ENCODE measurements at places on chromosomes 3 and 15. TPM values are rescaled to one million over a fixed set of nuclear protein-coding genes. Genes with fewer than 3 reads are reported as not detected.

- no peak for DNase-seq
Observed at GRCh38 chr3:140456974-140457373, 220.9 kb upstream of the TRIM42 start.

The GALNT15 gene
- total RNA-seq, result not detected

- no peak for DNase-seq
Observed at GRCh38 chr3:113828600-113828999, 10.0 kb upstream of the GRAMD1C start.

GRCh38 chr15:91886878-91887277, 33.4 kb downstream of the SLCO3A1 start:
- DNase-seq, result no peak

The SYNPR gene
- total RNA-seq, result not detected

The SERINC4 gene
- not detected for total RNA-seq

DNA sequence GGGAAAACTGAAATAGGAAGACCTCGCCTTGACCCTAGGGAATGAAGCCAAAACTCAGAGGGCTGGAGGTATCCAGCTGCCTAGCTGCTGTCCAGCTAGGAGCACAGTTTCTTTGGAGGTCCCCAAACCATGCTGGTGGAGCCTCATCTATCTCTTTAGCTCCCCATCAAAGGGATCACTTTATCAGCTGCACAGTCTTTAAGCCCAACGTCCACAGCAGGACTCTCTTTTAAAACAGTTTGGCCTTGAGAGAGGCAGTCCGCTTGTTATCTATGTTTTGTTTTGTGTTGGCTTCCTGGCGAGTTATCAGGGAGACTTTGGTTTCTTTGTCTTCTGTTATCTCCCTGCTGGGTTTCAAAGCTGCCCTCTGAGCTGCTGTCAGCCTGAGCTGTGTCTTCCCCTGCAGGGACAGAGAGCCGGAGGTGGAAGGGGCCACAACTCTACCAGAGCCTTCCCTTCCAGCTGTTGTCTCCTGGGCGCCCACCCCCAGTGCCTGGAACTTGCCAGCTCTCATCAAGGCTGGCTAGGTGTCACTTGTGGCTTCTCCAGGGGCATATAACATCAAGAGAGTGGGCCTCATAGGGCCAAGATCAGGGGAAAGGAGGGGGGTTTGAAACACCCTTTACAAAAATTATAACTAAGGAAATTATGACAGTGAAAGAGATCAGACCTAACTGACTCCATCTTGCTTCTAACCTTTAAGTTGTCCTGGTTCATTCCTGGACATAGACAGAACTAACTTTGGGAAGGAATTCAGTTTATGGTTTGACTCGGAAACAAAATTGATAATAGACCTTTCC, 61.4 kb upstream of the C15orf39 start:
- no peak for DNase-seq

GRCh38 chr3:127264292-127264691, 23.6 kb downstream of the PRR20G start:
- peak; percentile 64 for DNase-seq

DNA sequence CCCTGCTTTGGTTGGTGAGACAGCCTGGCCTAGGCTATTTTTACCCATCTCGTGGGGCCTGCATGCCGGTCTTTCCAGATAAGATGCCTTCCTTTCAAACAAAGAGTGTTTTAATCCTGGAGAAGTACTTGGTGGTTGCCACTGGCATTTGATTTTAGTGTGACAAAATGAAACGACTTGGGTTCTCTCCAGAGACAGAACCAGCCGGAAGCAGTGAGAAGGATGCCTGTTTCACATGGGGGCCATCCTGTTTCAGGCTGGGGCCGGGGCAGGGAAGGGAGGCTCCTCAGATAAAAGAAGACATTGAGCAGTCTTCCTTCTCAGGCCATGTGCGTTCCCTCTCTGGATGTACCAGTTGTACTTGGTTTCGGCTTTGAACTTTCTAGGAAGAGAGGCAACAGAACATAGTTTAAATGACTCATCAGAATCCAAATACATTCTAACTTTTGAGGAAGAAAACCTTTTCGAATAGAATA, 74.9 kb downstream of the TOP2B start:
- DNase-seq, result no peak

- DNase-seq, result no peak
Observed at GRCh38 chr3:117263745-117264144, 554.2 kb downstream of the TUSC7 start.

The FBLN2 gene
- not detected for total RNA-seq

- DNase-seq, result no peak
Observed at GRCh38 chr3:158405507-158405906, 165.5 kb upstream of the MLF1 start.

GRCh38 chr3:62686503-62687294, 188.5 kb downstream of the CADPS start:
- DNase-seq, result no peak

The TEX264 gene
- total RNA-seq, result 37.7 TPM

- no peak for DNase-seq
Observed at GRCh38 chr3:46239301-46239938, 2.8 kb upstream of the CCR3 start.

DNA sequence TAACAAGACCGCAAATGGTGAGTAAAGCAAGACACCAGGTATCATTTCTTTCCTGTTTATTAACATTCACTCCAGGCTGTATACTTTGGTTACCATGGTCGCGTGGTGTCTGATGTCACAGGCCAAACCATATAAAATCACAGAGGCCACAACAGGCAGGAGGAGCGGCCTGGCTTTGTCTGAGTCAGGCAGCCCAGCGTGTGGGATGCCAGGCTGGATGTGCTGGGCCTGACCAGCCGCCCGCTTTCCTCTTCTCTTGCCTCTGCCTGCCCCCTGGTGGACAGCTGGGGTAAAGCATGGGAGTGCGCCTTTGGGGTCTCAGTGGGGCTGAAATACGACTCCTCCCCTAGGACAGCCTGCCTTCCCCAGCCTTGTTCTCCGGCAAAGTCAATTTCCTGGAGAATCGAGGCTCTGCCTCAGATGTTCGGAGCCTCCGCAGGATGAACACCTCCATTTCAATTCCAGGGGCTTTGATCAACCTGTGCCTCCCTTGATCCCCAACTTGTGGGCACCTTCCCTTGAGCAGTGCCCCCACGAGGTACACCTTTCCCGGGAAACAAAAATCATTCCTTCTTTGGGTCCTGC, 78.2 kb downstream of the CCNL1 start:
- peak; percentile 98 for DNase-seq

DNA sequence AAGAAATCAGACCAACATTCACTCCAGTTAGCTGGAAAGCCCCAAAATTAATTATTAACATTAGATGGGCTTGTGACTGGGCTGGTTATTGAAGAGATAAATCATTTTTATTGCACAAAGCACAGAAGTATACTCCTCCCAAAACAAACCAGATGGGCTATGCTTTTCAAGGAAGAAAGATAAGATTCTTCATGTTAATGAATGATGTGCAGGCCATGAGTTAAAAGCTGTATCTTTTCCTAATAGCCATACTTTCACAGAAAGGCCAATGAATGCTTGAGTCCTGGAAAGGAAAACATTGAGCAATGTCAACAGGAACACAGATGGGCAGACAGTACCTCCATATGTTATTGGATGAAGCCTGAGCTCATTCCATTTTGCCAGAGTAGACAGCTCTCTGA, 55.4 kb downstream of the OCA2 start:
- no peak for DNase-seq

DNA sequence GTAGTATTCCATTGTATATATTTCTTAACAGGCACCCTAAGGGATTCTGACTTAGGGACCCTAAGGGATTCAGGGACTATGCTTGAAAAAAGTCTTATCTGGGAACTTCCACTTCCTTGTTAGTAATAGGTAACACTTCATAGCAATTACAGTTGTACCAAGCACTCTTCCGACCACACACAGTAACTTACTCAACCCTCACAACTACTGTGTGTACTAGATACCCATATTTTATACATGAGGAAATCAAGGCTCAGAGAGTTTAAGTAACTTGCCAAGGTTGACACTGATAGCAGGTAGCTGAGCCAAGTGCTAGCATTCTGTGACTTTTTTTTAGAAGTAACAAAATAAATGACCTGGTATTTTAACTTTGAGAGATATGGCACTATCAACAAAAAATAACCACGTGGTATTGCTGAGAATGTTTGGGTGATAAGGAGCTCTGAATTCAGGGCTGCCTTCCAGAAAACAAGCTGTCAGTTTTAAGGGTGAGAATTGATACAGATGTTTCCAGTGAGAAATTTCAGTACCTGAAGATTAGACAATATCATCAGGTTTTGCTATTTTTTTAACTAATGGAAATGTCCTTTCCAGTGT, 210.3 kb upstream of the SUCLG2 start:
- DNase-seq, result no peak

The NANOGP8 gene
- not detected for total RNA-seq

- no peak for DNase-seq
Observed at GRCh38 chr3:65551945-65552344, 486.8 kb downstream of the MAGI1 start.

GRCh38 chr3:196639483-196640296, at the start of gene NRROS:
NRROS (plus strand) TSS chr3:196639694; CDS start chr3:196654540, 14,846 bp downstream.
- no peak for DNase-seq

The RTP1 gene
- 0.29 TPM for total RNA-seq

- DNase-seq, result peak; percentile 67
Observed at GRCh38 chr3:137032465-137033120, 74.8 kb downstream of the IL20RB start.

GRCh38 chr3:39000008-39000450, 51.7 kb downstream of the SCN11A start:
- DNase-seq, result peak; percentile 61

DNA sequence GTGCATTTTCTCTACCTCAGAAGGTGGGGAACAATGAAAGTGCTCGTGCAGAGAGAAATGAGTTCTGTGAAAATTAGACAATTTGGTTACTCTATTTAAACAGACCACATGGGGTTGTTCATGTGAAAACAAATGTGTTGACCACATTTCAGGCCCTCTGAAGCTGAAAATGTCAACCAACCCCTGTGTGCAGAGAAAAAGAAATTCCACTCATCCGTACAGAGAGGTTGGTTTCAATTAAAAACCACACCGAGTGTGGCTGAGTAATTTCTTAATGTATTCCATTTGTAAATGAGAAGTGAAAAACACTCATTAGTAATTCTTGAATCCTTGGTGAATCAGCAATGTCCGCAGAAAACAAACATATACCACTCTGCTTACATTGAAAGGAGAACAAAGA, 46.9 kb upstream of the SLC7A14 start:
- DNase-seq, result no peak

DNA sequence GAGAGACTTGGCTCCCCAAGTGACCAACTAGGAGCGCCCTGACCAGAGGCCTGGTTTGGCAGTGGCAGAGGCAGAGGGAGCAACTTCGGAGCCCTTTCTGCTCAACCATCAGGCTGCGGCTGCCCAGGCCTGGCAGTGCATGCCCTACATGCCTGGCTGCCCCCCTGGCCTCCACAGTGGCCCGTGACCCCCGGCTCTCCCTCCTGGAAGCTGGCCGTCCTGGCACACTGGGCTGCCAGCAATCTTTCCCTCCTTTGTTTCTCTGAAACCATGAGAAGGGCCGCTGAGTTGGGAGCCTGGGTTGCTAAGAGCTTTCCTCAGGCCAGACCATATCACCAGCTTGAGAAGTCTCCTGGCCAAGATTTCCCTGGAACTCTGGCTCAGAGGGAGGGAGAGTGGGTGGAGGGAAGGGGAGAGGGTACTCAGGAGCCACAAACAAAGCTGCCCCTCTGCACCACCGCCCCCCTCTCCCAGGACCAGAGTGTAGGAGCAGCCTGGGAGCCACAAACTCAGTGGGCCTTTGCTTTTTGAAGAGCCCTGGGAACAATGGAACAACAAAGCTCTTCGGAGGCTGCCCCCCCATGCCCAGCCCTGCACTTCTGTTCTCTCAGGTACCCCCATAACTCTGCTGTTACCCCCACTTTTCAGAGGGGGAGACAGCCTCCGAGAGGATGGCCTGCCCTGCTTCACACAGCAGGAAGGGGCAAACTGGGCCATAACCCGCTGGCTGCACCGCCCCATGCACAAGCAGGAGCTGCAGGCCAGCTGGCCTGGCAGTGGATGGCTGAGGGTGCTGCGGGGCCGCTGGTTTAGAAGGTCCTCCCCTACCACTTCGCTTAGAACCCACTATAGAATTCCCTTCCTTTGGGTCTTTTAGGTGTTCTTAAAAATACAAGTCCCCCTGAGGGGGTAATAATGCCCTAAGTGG, 11.3 kb downstream of the CORO2B start:
- DNase-seq, result no peak

- DNase-seq, result no peak
Observed at GRCh38 chr3:148008591-148008990, 599.4 kb downstream of the ZIC1 start.

All from H4 (cell line).